ENCODE measurements at places on chromosomes 16 and 17. TPM values are rescaled to one million over a fixed set of nuclear protein-coding genes. Genes with fewer than 3 reads are reported as not detected.

Gene HOXB2
- polyA plus RNA-seq: 16.4 TPM

Gene OR1A1
- not detected for polyA plus RNA-seq

Gene TMEM235
- not detected for polyA plus RNA-seq

Gene ACSM2B
- not detected for polyA plus RNA-seq

Gene NGFR
- not detected for polyA plus RNA-seq

Gene ASIC2
- polyA plus RNA-seq: not detected

Gene TNFRSF13B
- not detected for polyA plus RNA-seq

Gene SCN4A
- not detected for polyA plus RNA-seq

Gene MT4
- polyA plus RNA-seq: not detected

Gene PRSS21
- 14.7 TPM for polyA plus RNA-seq

Gene HEATR9
- polyA plus RNA-seq: not detected

Gene HOXB13
- polyA plus RNA-seq: not detected

Gene TP53TG3D
- polyA plus RNA-seq: 1.8 TPM

Gene SPNS2
- 0.53 TPM for polyA plus RNA-seq

Gene CES5A
- polyA plus RNA-seq: not detected

Gene SPATA33
- 2.3 TPM for polyA plus RNA-seq

Gene FKBP10
- polyA plus RNA-seq: not detected

Gene NOG
- polyA plus RNA-seq: 23.4 TPM

Gene PITPNM3
- polyA plus RNA-seq: not detected

Gene NOS2
- not detected for polyA plus RNA-seq

Gene MRC2
- 0.80 TPM for polyA plus RNA-seq
